ENCODE measurements at places on chromosomes 3 and 15.

GRCh38 chr3:65953301-65953812, 85.4 kb downstream of the MAGI1 start:
- DNase-seq: no peak

DNA sequence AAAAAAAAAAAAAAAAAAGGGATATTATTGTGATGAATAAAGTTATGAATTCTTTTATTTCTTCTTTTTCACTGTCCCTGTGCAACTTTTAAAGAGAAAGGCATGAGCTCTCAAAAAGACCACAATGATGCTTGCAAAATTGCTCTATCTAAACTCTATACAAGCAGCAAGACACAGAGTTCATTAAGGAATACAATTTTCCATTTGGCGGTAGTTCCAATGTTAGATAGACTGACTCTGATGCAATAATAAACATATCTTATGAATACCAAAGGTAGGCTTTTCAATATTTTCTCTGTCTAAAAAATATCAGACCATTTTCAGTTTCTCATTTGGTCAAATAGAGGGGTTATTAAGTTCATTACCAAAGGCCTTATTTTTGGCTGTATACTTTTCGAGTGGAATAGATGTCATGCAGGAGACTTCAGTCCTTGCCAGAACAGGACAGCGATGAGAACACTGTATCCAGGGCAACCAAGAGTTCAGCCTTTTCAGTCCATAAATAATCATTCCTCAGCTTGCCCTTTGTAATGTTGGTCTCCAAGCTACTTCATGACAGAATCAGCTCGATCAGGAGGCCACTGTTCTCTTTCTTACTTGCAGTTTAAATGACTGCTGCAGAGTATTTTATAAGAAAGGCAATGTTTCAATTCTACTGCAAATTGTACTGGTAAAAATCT, 162.9 kb upstream of the FAM3D start:
- DNase-seq: no peak

DNA sequence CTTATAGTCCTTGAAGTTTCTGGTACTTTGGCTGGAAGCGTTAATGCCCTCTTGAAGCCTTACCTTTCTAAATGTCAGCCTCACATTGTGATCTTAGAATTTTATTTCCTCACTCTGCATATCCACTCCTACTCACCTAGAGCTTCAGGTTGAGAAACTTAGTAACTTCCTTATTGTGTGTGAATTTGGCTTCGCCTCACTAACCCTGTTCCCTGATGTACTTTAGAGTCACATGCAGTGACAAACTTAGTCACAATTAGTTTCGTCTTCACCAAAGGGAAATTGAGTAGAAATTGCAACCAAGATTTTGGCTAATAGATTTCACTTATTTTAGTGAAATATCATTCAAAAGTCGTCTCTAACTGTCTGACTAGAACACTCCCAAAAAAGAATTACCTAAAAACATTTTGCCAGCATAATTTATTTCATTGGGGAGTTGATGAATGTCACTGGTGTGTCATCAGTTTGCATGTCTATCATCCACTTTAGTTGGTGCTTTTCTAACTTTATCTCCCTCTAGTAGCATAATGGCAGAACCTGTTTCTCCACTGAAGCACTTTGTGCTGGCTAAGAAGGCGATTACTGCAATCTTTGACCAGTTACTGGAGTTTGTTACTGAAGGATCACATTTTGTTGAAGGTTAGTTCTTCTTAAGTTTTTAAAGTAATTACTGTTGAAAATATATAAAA, 960 bp downstream of the MFN1 start:
- no peak for DNase-seq

- DNase-seq: no peak
Observed at GRCh38 chr3:114627770-114628169, 333.9 kb downstream of the TIGIT start.

DNA sequence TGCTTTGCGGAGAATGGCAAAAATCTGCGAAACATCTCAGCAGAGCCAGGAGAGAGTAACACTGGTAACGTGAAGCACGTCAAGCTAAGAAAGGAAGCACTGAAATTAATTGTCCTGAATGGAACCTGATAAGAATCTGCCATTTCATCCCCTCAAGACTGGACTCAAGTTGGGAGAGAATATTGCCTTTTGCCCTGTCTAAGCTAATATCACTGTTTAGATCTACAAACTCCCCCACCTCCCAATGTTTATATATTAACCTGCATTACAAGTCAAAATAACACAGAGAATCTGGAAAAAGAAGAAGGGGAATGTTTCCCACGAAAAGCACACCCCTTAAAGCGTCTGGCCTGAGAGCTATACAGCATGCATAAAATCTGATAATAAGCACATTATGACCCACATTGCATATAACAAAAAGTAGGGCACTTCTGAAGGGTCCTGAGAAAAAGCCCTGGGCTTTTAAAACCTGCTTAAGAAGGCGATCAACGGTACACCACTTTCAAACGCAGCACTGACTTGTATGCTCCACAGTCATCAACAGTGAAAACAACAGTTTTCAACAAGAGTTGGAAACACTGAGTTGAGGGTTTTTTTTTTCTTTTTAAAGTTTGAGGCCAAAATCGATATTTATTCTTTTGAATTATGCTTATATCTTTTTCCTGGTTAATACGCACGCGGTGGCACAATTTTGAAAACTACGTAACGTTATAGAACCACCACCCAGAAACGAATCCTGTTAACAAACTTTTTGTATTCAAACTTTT, 1.4 kb upstream of the KAT2B start:
- no peak for DNase-seq

GRCh38 chr3:183875411-183875810, 9.3 kb downstream of the PARL start:
- DNase-seq: no peak

DNA sequence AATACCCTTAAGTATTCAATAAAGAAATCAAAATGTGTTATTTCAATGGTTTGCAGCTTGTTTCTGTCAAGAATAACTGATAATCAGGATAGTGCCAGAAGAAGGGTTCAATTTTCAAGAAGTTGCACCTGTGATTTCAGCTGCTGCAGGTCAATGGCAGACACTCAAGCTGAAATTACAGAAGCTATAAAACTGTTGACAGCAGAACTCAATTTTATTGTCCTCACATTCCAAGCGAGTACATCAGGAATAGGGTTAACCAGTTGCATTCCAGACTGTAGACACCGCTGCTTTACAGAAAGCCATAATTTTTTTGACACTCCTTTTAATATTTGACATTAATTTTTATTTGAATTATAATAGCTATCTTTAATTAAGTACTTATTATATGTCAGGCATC, 364.1 kb downstream of the CGGBP1 start:
- no peak for DNase-seq

- no peak for DNase-seq
Observed at GRCh38 chr3:178048768-178049167, 487.5 kb upstream of the KCNMB2 start.

DNA sequence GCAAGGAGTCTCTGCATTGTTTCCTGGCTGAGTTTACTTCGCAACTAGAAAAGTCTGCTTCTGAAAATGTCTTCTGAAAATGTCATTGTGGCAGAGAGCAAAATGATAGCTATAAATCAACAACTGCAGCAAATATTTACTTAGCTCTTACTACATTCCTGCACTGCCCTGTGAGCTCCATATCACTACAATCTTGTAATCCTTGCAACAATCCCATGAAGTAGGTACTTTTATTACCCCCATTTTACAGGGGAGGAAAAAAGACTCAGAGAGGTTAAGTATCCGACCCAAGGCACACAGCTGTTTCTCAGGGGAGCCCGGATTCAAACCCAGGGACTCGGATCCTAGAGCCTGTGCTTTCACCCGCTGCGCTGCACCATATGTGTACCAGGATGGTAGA, 34.2 kb upstream of the SPTBN5 start:
- DNase-seq: no peak

DNA sequence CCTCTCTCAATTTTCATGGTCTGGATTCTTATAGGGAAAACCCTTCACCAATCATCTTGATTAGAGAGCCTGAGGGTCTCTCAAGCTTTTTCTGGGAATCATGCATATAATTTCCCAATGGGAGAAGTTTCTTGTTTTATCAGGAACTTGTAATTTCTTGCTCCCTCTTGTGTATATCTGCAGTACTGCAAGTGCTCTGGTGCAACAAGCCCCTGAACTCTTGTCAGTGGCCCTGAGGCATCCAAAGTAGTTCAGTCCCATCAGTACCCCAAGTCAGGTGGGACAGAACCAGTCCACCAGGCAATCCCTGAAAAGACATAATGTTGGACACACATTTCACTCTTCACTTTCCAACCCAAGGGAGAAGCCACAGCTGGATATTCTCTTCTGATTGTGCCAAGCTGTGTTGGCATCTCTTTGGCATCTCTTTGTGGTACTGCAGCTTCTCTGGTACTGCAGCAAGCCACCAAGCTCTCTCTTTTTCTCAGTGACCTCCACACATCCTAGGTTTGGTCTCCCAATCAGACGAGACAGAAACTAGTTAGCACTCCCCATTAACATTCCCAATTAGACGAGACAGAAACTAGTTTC, 214.5 kb downstream of the ZIC4 start:
- peak; percentile 16 for DNase-seq

DNA sequence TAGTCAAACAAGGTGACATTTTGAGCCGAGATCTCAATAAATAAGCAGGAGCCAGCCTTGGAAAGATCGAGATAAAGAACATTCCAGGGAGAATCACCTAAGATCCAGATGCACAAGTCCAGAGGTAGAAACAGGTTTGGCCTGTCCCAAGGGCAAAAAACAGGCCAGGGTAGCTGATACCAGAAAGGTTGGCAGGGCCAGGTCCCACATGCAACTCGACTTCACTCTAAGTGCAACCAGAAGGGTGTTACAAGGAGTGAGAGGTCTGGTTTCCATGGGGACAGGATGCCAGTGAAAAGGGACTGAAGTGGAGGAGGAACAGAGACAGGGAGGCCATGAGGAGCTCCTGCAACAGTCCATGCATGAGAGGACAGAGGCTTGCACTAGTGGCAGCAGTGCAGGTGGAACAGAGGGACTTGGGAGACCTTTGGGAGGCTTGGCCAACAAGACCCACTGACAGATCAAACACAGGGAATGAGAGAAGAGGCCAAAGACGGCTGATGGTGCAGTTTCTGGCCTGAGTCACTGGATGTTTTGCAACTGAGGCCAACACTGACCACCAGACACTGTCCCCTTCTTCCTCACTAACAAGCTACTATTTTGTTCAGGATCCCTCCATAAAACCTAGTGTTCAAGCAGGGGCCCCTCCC, 5.2 kb downstream of the TPRA1 start:
- DNase-seq: no peak

GRCh38 chr3:119245778-119246177, 5.1 kb upstream of the B4GALT4 start:
- DNase-seq: no peak

- DNase-seq: no peak
Observed at GRCh38 chr15:80180986-80181385, 28.2 kb downstream of the FAH start.

DNA sequence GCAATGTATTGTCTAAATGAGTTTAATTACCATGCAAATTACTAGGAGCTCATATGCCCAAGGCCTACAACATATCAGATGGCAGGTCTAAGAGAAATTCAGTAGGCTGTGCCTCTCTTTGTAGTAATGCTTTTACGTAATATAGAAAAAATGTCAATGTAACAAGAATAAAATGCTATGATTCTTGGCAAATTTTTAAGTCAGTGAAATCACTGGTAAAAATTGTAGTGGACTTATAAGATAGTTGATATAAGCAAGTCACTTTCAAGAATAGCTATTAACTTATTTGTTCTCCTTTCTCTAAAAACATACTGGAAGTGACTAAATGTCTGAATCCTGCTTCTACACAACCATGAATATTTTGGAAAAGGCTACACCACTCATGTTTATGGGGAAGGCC, 707.8 kb downstream of the TUSC7 start:
- no peak for DNase-seq

Measured in epithelial cell of proximal tubule (primary cell).